ENCODE measurements at places on chromosomes 12 and 14. TPM values are rescaled to one million over a fixed set of nuclear protein-coding genes. Genes with fewer than 3 reads are reported as not detected.

FOXM1 gene
- total RNA-seq, result 31.2 TPM

GRCh38 chr14:61482348-61483206 is 161.2 kb downstream of the PRKCH start:
- peak; percentile 31 for ATAC-seq

GRCh38 chr12:107263980-107264379 is 170.6 kb upstream of the CRY1 start:
- ATAC-seq, result no peak

DDX47 gene
- 36.5 TPM for total RNA-seq

DNA sequence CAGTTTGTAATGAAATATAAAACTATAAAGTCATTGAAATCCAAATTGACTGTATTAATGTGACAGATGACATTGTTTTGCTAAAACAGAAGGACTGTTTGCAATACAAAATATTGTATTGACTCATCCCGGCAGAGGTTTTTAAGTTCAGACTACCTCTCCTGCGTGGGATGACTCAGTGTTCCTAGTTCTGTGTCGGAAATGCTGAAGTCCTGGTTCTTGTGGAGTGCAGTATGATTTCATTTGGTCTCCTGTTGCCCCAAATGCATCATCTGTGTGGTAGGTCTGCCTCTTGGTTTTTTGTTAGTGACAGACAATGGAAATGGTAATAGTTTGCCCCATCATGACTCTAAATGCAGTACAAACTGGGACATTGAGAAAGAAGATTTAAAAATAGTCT is 27.8 kb downstream of the PELI2 start:
- ATAC-seq, result no peak

MOK gene
- 3.5 TPM for total RNA-seq

DNA sequence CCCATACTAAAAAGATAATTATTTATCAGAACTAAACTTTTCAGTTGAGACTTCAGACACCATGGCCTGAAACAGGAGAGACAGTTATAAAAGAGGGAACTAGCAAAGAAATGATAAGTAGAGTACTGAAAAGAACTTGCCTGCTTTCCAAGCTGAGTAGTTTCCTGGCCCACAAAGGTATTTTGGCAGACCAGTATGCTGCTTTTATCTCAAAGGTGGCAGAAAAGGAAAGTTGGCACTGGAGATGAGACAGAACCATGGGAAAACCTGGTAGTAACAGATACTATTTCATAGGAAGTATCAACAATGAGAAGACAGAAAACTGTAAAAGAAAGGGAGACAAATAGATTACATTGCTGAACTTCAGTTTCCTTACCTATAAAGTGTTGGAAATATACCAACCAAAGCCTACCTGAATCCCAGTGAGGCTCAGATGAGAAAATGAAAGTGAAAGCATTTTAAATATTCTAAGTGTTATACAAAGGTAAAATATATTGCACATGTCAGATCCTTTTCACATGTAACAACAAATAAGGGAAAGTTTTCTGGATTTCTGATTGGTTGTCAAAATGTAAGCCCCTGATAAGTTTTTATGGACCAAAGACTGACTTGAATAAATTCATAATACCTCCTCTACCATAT is 155.3 kb upstream of the FSCB start:
- no peak for ATAC-seq

DNA sequence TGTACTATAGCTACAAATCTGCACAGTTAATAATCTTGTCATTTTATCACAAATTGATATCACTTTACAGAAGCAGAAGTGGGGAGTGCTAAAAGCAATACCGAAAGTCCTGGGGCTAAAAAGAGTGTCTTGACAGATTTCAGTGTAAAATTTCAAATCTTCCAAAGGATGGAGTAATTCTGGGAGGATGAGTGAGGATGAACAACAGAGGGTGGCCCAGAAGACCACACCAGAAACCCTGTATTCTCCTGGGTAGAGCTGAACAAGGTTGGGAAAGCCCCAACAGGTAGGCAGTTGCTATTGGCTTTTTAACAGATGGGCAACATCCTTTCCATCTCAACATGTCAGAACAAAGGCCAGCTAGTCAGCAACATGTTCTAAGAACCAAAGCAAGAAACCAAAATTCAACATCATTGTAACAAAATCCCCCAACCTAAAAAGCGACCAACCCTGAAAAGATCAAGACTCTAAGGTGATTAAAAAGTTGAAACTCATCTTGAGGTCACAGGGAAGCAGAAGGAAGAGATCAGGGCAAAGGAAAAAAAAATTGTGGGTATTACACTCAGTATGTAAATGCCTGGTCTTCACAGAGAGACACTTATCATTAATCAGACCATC is 38.8 kb downstream of the CBX5 start:
- ATAC-seq, result peak; percentile 36

- ATAC-seq, result no peak
Observed at GRCh38 chr14:56211084-56211483, 92.9 kb downstream of the PELI2 start.
